ENCODE measurements at places on chromosomes 7 and 10.

DNA sequence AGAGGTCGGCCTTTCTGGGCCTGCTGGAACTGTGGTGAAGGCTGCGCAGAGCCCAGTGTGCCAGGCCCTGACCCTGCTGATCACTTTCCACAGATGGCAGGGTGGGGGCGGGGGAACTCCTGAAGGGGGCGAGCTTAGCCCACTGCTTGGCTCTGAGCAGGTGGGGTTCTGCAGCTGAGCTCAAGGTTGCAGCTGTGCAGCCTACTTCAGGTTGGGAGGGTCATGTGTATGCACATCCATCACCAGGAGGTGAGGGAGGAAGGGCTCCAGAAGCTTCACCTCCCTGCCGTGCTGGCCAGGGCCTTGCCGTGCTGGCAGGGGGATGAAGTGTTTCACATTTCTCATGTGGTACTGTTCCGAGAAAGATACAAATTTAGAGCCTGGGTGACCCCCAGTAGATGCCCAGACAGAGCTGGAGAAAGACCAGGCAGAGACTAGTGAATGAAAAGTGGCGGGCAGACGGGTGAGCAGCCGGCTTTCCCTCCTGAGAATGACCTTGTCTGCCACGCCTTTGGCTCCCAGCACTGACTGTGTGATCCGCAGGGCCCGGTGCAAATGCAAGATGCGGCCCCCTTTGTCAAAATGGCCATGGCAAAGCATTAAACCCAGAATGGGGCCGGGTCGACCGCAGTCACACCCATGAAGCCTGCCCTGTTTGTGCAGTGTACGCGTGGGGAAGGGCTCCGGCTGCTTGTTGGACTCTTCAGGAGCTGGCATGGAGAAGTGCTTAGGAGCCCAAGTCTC lies 25.2 kb downstream of the FAM241B start:
- no peak for DNase-seq

DNA sequence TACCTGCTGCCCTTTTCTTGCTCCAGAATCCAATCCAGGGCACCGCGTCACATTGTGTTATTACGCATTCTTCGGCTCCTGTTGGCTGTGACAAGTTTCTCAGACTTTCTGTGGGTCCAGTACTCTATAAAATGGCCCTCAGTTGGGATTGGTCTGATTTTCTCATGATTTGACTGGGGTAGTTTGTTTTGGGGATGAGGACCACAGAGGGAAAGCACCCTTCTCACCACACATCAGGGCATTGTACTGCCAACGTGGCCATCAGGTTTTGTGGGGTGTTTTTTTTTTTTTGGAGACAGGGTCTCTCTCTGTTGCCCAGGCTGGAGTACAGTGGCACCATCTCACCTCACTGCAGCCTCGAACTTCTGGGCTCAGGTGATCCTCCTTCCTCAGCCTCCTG lies 17.0 kb upstream of the ORAI2 start:
- DNase-seq: no peak

DNA sequence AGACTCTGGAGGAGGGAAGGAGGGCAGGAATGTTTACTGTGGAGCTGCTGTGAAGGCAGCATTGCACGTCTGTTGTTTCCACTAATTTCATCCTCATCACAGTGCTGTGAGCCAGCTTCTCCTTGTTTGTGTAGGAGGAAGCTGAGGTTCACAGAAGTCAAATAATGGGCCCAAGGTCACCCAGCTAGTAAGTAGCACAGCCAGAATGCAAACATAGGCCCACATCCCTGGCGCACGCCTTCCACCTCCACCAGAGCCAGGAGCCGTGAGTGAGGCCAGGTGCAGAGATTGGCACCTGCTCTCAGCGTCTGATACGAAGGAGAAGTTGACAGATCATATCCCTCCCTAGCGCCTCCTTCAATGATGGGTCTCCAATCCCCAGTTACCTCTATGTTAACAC lies 93.6 kb downstream of the HTR5A start:
- no peak for DNase-seq

DNA sequence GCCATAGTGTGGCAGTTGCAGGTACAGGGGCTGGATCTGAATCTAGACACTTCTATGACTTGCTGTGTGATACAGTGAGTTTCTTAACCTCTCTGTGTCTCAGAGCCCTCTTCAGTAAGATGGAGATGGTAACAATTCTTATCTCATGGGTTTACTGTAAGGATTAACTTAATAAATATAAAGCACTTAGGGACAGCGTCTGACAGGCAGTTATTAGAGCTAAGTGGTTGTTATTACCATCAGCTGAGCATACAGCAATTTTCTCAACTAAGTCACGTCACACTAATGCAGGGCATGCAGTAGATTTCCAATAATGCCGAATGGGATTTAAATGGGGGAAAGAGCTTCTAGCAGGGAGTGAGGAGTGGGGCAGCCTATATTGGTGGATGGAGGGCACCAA lies 162.6 kb downstream of the SH2D4B start:
- DNase-seq: no peak

DNA sequence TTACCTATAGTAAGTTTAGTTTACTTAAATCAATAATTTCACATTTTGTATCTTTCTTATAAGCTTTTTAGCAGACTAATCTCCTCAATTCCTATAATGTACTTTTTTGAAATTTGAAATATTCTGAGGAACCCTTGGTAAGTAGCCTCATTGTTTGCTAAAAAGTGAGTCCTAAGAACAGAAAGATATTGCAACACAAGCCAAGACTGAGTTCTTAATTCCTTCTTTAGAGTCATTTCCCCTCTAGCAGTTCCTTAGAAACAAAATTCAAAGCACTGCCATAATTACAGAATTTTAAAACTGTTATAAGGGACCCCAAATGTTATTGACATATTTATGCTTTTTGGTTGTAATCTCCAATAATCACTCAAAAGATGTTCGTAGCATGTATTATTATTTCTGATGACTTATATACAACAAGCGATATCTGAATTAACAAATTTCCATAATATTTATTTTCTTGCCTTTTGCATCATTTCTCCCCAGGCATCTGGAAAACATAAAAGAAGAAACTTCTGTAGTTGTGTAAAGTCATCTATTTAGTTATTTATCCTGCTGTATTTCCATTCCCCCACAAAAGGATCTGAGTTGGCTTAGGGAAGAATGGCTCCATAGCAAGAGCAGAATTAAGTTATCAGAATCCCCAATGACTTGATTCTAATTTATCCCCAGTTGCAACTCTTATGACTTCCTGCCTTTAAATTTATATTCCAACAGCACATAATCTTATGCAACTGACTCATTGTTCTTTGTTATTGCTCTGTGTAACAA lies 67.8 kb downstream of the TMEM26 start:
- DNase-seq: no peak

DNA sequence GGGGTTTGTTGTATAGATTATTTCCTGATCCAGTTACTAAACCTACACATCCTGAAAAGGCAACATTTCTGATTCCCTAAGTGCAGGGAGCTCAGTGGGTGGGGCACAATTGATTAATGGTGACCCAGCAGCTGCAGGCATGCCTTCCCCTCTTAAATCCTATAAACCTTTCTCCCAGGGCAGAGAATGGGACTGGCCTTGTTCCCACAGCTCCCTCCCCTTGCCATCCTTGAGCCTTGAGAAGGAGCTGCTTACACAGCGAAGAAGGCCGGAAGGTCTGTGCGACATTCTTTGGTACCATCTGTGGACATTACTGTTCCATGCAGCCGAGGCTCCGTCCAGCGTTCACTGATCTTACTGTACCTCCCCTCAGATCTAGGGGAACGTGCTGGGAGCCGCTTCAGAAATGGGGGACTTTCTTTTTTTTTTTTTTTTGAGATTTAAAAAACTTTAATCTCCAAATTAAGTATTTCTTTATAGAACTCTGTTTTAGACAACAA lies 14.3 kb downstream of the KLF6 start:
- DNase-seq: no peak

- no peak for DNase-seq
Measured at GRCh38 chr10:48450233-48450740, 143.8 kb downstream of the MAPK8 start.

DNA sequence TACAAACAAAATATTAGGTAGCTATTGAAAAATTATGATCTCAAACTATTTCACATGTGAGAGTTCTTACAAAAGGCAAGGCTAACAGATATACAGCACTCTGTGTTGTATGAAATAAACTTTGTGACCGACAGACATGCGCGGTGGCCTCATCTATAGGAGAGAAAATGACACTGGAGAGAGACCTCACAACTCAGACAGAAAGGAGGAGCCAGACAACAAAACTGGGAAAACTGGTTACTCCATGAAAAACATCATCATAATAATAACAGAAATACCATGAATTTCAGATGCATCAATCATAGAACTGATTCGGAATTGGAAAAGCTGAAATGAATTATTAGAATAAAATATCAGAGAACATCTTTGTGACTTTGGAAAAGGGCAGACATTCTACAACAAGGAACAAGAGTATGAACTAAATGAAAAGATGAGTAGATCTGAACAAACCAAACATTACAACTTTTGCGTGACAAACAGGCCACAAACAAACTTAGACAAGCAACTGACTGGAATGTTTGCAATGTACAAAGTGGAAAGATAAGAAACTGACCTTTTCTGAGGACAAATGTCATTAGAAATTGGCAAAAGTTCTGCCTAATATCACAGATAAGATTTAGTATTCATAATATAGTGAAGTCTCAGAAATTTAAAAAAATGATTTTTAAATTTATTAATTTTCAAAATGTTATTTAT lies 69.3 kb downstream of the TNS3 start:
- DNase-seq: no peak

- DNase-seq: peak; percentile 5
Measured at GRCh38 chr10:114822444-114823076, 980 bp downstream of the FHIP2A start.

DNA sequence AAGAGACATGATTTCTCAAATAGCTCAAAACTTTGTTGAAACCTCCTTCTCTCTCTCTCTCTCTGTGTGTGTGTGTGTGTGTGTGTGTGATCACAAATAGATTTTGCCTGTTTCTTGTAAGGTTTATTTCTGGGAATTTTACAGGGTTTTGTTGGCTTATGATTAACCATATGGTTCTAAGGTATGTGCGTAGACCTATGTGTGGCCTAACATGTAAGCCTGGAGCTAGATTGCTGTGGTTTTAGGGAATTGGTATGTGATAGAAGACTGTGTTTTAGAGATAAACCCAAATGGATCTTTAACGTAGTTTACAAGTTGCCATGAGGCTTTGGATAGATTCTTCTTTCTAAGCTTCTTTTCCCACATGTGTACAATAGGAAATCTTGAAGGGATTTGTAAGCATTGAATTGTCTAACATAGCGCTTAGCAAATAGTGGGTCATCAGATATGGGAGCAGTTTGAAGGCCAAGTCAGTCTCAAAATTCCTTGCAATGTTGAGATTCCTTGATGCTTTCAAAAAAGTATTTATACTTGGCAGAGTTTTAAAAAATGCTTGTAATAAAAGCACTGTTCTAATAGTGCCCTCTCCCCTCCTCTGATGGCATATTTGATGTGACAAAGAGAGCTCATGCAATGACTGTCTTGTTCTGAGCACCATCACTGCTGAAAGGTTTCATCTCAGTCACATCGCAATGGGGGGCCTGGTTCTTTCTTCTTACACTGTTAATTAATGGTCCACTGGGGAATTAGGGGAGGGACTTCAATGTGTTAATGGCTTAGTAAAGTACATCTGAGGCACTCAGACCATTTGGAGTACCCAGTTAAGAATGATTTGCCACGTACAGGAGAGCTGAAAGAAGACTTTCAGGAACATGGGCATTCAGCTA lies 118.2 kb downstream of the SNX10 start:
- DNase-seq: no peak

- DNase-seq: no peak
Measured at GRCh38 chr10:80460399-80461207, 6.5 kb downstream of the TSPAN14 start.

- DNase-seq: no peak
Measured at GRCh38 chr10:121800146-121800545, 127.7 kb downstream of the ATE1 start.

GRCh38 chr10:9450801-9451200 lies 1396.3 kb downstream of the GATA3 start:
- DNase-seq: no peak

- DNase-seq: no peak
Measured at GRCh38 chr7:108079648-108080591, 50.2 kb downstream of the LAMB4 start.

All from stimulated activated CD4-positive, alpha-beta T cell treated with anti-CD3 and anti-CD28 coated beads, Interleukin-1b, Interleukin-23, amount 100 ng/mL, for 4 hours (primary cell).